ENCODE measurements at places on chromosomes 5 and 9. TPM values are rescaled to one million over a fixed set of nuclear protein-coding genes. Genes with fewer than 3 reads are reported as not detected.

GRCh38 chr5:15376803-15377202 lies 123.2 kb upstream of the FBXL7 start:
- DNase-seq: no peak

DNA sequence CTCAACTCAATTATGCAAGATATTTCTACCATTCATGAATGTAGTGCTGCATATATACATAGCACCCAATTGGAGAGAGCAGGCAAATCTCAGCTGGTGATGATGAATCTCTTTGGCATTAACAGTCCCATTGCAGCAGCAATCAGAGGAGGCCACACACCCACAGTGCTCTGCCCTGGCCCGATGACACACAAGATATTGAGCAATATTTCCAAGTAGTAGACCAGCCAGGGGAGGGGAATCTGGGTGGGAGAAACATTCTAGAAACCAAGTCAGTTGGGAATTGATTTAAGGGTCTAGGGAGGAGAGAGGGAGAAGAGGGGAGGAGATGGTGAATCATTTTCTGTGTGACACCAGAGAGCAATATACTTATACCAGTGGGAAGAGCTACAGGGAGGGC lies 14.9 kb upstream of the C5orf63 start:
- DNase-seq: no peak

GRCh38 chr5:177483994-177484901 lies 10.8 kb upstream of the DBN1 start:
- no peak for DNase-seq

DNA sequence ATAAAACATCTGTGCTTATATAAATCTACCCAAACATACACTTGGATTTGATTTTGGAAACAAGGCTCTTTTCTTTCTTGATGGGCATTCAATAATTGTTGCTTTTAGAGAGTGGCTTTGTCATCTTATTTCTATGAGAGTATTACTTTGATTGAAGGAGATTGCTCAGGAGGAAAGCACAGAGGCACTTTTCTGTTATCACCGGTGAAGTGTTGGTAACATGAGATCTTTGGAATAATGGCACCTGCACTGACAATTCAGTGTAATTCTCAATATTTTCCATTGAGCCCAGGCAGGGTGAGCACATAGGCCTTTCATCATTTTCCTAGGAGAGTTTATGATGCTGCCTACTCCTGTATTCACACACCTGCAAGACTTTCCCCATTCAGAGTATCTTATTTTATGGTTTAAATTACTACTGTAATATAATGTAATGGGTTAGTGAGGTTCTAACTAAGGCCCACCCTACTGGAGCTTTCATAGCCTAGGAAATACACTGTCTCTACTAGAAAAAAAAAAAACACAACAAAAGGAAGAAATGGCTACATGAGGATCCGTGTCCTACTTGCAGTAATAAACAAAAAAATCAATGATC lies 244.3 kb downstream of the DENND1A start:
- DNase-seq: no peak

Gene LHX6
- total RNA-seq: 5.7 TPM
